ENCODE measurements at places on chromosomes 2 and 18.

DNA sequence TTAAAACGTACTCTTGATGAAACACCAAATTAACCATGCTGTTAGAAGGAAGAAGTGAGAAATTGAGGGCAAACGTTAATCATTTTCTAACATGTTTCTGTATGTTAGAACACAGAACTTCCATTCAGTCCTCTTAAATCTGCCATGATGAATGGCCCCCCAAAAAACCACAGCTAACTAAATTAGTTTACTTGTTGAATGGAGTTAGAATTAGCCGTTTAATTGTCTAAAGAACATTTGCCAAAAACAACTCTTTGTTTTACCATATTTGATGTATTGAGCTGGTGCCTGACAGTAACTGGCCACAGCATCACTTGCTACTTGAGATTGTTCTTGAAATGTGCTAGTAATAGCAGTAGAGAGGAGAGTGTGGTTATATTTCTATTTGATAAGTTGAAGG is 12.7 kb downstream of the CCNYL1 start:
- no peak for DNase-seq

DNA sequence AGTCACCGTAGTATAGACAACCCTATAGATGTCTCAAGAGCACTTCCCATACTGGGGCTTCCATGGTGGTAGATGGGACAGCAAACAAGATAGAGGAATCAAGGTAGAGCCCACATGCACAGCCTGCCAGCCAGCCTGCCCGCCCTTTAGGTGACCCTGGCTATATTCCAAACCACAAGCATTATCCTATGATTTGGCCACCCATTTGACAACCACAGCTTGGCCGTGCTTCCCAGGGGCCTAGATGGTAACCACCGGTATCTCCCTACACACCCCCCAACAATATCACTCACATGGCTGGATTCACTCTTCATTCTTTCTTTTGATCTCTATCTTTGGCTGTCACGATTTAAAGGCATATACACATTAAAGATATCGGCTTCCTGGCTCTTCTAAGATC is 85.3 kb downstream of the CDK15 start:
- no peak for DNase-seq

DNA sequence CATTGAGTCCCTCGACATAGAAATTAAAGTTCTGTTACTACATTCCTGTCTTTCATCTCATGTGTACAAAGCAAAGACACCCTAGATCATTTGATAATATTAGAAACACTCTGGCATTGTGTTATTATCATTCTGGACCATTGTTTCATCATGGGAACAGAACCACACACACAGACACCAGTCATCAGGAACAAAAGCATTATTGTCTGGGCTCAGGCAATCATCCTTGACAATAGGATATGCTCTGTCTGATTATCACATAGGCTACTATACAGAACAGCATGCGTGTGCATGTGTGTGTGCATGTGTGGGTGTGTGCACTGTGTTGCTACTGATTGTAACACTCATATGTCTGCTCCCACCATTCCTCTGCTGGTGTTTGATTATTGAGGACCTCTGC is 242.5 kb downstream of the SH3BP4 start:
- no peak for DNase-seq

DNA sequence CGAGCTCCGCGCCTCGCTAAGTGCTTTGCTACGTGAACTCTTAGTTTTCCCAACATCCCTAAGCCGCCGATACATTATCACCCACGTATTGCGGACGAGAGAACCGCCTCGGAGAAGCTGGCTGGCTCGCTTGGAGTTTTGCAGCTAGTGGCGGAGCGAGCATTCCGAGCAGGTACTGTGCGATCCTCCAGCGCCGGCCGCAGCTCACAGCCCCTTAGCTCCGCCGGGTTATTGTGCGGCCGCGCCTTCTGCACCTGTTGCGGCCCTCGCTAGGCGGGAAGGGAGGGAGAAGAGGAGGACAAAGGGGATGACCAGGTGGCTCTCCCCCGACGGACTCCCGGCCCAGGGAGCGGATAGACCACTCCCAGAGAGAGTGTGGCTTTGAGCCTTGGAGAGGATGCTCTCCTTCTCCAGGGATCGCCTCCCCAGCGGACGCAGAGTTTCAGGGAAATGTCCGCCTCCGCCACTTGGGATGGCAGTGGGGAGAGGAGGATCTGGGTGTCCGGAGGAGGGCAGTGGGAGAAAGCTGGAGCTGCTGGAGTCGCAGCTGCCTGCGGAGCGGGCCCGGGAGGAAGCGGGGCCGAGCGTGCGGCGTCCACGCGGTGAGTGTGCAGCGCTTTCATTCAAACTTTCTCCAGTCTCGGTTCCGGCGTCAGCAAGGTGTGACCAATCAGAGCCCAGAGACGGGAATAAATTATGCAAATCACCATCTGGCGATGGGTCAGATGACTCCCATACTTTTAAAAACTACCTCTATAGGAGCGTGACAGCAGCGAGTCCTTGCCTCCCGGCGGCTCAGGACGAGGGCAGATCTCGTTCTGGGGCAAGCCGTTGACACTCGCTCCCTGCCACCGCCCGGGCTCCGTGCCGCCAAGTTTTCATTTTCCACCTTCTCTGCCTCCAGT is at the start of gene LIPG:
Gene LIPG, plus strand, starts transcription at position 769 of the 905 bp plus-strand sequence. CDS start 252 bp downstream, outside the sequence.
- DNase-seq, result no peak

GRCh38 chr2:76556018-76556417 is 845.3 kb upstream of the GCFC2 start:
- DNase-seq, result no peak

DNA sequence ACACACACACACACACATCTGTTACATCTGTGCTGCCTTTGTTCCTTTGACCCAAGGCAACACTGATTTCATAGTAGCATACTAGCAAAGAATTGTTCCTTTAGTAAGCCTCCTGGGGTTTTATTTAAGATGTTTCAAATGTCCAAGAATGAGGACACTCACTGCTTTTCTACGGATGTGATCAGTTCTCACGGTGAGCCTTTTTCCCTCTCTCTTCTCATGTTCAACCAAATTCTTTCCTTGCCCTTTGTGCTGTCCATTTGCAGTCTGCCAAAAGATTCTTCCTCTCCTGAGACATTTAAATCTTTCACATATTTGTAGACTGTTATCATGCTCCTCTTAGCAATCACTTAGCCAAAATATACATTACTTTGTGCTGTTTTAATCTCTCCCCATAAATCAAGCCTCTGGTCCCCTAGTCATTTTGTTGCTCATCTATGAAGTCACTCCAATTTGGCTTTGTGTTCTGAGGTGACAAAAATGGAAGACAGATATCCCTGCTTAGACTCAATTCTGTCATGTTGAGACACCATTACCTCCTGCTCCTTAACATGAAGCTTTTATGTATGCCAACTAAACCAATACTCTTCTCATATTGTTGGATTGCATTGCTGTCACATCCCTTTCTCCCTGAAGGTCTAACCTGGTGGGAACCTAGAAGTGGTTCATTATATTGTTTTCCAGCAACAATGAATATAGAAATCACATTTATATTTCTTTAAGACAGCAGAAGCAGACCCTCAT is 1605.3 kb upstream of the ACVR2A start:
- no peak for DNase-seq

GRCh38 chr2:205089958-205090357 is 544.7 kb downstream of the PARD3B start:
- DNase-seq, result no peak

GRCh38 chr2:67652679-67653078 is 255.5 kb downstream of the ETAA1 start:
- no peak for DNase-seq

- no peak for DNase-seq
Observed at GRCh38 chr2:190562121-190562520, 27.6 kb upstream of the NEMP2 start.

GRCh38 chr2:19369341-19369955 is 11.0 kb upstream of the OSR1 start:
- no peak for DNase-seq

DNA sequence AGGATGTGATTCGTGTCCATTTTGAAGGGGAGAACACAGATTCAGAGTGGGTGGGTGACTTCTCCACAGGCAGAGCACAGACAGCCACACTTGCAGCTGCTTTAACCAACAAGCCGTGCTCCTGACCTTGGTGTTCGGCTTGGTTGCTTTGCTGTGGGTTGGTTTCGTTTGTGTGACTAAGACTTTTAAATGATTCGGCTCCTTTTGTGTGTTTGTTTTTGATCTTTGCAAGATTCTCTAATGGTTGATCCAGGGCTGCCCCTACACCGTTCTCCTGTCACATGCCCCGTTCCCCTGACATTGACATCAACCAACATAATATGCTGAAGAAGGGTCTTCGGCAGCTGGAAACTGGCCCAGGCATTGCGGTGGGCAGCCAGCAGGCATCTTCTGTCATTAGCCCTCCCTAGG is 95.9 kb upstream of the MBOAT2 start:
- DNase-seq, result no peak

DNA sequence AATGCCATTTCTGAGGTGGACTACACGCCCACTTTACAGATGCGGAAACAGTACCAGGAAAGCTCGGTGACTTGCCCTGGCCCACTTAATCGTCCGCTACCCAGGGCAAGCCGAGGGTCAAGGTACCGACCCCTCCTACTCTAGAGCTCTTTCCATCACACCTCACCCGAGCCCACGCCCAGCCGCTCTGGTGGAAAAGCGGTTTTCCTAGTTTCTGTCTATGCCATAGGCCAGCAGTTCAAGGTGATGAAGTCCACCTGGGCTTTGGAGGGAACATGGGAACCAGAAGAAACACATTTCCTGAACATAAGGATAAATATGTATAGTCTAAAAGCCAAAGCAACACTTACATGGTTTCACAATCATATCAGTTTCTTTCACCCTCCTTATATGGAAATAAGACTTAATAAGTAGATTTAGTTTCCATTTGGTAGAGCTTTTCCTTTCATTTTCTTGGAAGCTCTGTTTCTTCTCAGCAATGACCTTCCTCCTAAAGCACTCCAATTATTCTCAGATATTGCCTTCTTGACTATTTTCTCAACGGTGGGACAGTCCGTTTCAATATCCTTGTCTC is 567 bp downstream of the VWA3B start:
- no peak for DNase-seq

GRCh38 chr18:76426737-76427305 is 68.2 kb downstream of the ZNF516 start:
- no peak for DNase-seq

DNA sequence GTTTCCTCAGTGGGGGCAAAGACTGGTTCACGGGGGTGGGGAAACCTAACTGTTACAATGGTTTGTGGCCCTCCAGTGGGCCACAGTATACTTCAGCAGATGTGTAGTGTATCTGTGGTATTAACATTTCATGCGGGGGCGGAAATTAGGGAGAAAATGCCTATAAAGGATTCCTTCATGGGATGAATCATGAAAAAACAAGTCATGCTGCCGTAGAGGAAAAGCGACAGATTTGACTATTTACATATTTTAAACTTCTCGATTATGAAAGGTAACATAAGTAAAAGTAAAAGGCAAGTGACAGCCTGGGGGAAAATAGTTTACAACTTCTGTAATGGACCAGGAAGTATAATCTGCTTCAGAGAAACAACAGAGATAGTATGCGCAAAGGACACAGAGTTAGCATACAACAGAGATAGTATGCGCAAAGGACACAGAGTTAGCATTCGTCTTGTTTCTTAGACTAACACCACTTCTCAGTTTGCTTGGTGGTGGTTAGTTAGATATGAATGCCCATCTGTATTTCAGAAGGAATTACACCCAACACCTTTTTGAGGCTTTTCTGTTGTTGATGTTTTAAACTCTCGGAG is 41.1 kb downstream of the MRPS9 start:
- no peak for DNase-seq

DNA sequence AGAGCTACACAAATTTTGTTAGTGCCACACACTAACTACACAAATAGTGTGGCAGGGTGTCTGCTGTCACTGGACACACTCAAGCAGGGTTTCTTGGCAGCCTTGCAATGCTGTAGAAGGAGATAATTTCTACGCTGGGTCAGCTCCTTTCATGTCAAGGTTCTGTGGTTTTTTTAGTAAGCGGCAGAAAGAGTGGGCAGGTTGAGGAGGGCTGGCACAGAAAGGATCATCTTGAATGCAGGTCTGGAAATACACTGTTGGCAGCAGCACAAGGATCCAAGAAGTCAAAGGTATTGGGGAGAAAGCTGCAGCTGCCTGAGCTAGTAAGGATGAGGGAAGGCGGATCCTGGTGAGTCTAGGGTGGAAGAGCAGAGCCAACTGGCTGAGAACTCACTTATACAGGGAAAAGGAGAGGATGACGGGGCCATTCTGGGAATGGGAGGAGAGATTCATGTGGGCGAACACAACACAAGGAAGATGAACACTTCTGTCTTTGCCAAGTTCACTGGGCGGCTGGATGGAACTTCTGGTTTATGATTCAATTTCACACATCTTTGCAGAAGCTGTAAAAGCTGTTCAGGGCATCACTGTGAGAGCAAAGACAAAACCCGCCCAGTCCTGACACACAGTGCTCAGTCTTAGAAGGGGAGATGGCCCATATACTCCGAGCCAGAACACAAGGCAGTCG is 16.9 kb upstream of the CYRIA start:
- DNase-seq, result no peak

GRCh38 chr2:235418918-235419317 is 74.9 kb upstream of the AGAP1 start:
- DNase-seq, result no peak

DNA sequence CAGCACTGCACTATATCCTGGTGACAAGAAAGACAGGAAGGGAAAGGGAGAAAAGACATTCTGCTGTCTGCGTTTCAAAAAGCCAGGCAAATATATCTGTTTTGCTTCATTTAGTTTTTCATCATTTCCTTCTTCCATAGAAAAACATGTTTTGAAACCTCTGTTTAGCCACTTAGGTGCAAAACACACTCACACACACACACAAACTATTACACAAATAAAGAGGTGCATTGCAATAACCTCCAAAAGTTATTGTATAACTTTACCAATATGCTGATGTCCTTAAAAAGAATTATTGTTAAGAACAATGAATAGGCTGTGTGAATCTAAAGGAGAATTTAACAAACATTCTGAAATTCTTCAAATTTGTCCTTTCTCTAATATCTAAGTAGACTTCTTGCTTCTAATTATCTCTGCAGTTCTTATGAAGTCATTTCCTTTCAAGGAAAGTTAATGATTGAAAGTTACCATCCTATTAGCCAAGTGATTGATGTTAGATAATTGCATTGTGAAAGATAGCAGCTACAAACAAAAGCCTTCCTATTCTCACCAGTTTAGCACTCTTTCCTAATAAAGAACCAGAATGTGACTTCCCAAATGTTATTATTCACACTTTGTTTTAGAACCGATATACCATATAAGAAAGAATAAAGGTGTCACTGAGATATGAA is 516.7 kb downstream of the KCNJ3 start:
- DNase-seq, result no peak

DNA sequence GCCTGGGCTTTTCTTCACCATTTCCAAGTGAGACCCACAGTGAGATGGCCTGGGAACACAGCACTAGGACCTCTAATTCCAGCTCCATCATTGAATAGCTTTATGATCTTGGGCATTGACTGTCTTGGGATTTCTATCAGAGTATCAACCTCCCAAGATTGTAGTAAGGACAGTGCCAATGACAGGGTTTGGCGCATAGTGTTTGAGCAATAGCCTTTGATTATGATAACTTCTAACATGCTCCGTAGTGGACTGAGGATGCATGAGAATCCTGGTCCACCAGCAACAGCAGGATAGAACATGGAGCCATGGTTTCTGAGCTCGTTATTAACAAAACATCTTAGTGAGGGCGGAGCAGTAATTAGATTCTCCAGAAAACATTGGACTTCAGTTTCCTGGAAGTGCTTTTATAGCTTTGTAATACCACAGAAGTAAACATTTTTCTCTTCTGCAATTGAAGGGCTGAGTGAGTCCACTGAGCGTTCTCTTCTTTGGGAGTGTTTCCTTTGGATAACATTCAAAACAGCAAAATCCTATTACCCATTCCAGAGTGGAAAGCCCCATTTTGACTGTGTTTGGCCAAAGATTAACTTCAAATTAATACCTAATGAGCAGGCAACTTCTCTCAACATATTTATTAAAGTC is 63.7 kb downstream of the IL1R2 start:
- DNase-seq, result no peak
